ENCODE measurements at places on chromosomes 4 and X.

DNA sequence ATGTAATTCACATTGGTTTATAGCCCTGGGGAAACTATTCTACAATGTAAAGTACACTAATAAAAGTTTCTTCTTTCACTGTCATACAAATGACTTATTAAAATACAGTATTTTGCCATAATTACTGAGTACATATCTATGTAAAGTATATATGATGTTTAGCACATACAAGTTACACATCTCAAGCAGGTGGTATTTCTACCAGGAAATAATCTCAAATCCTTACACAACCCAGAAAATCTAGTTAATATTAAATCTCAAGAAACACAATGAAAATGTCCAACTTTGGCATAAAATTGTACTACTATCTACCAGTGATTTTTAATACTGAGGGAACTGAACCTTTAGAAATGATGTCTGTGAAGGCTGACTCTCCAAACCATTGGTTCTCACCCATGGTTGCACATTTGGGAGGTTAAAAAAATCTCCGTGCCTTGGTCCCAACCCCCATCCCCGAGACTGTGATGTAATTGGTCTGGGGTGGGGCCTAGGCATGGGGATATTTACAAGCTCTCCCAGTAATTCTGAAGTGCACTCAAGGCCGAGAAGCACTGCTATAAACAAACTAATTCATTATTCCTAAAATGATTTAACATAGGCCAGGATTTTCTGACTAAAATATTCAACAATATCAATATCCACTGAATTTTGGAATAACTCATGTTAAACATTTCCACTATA lies 27.6 kb downstream of the MAP3K15 start:
- no peak for DNase-seq

GRCh38 chr4:177696438-177696966 lies 254.3 kb upstream of the AGA start:
- DNase-seq: no peak

DNA sequence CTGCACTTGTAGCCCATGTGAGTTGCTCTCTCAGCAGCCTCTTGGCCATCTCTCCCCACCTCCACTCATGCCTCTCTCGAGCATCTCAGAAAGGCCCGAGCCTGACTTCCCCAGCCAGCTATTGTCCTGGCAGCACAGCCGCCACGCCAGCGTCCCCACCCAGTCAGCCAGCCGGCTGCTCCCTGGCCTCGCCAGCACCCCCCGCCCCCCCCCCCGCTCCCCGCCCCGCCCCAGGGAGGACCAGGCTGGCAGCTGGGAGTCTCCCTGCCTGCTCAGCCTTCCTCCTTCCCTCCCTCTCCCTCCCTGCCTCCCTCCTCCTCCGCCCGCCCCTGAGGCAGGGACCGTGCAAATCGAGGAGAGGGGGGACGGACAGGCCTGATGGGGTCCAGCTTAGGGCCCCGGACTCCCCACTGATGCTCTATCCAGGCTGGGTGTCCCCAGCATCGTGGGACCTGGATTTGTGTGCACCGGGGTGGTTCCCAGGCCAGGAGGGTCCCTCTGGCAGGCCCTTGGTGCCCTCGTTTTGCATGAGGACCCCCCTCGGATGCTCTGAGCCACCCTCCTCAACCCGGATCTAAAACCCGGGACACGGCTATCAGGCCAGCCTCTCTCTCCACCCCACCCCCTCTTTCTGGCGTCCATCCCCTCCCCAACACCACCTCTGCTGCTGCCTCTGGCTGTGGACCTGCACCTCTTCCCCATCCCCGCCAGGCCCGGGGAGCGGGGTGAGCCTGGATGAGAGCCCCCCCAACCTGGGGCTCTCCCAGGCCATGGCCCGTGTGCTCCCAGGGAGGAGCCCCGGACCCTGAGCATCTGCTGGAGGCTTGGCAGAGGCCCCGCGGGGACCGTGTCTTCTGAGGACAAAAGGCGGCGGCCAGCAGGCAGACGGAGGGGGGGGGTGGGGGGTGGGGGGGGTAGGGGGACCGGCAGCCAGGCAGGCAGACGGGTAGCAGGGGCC lies at the start of gene GPR173:
Gene GPR173 (plus strand): TSS at position 621 of the 958 bp plus-strand sequence. CDS start 27,833 bp downstream, outside the sequence.
- no peak for DNase-seq

- no peak for DNase-seq
Measured at GRCh38 chrX:41684138-41684537, 4.6 kb upstream of the GPR34 start.

- DNase-seq: no peak
Measured at GRCh38 chr4:139483000-139483399, 29.1 kb downstream of the RAB33B start.

GRCh38 chr4:25857403-25857802 lies 5.4 kb downstream of the SEL1L3 start:
- no peak for DNase-seq

DNA sequence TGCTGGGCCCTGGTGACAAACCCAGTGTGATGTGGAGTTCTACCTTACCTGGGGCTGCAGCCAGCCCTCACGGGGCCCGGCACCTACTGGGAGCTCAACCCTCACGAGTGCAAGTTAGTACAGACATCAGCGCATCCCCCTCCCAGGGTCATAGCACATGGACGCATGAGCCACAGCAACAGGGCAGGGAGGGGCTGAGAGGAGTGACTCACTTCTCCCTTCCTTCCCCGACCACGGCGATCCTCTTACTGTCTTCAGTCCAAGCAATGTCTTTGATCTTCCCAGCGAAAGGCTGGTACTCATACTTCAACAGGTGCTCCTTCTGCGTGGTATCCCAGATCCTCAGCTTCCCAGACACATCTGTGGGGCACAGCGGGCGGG lies 17.8 kb downstream of the WDR1 start:
- peak; percentile 51 for DNase-seq

DNA sequence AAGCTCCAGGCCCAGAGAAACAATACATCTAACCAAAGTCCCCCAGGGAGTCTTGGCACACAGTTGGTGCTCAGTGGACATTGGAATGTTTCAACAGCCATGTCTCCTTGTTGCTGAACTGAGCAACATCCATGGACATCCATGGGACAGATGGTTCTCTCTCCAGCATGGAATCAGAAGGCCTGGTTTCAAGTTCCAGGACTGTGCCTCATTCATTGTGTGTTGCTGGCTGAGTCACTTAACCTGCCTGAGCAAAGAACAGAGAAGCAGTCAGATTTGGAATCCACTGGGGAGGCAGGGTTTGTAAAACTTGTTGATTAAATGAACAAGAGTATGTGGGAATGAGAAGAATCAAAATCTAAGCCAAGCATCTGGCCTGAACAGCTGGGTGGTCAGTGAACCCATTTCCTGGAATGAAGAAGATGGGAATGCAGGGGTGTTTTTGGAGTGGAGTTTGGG lies 147.9 kb downstream of the CHIC2 start:
- no peak for DNase-seq

DNA sequence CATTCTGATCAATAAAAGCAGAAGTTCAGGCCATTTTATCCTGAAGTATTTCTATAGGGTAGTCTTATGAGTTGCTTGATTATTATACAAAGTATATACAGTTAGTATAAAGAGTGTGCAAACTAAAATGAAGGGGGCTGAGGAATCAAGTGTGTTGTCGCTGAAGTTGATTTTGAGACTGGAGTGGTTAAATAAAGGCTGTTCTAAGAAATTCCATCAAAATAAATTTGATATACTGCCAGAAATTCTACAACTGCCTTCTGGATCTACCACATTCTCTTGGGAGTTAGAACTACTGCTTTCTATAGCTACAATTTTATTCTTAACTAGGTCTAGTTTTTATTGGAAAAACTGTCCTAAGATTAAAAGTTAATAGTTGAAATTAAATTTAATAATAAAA lies 12.4 kb downstream of the EDNRA start:
- DNase-seq: no peak

DNA sequence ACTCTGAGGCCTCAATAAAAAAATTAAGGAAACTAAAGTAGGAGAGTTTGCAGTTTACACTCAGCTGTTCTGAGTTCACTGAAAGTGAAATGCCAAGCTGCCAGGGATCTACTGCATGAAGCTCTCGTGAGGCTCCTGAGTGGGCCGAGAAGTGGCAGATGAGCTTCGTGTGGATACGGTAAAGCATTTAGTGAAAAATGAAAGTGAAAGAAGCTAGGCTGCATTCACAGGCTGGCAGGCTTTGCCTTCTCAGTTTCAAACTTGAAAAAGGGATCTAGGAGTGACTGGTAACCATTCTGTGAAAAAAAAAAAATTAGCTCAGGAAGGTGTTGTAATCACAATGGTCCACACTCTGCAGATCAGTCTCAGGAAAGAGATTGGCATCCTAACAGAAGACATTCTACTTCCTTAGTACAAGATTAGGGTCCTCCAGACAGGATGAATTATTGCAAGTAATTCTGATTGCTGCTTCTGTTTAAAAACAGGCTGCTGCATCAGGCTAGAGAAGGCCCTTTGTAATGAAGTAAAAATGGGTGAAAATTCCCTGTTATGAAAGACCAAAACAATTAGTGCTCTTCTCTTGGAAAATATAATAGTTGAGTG lies 679.9 kb downstream of the RPA4 start:
- DNase-seq: peak; percentile 23

DNA sequence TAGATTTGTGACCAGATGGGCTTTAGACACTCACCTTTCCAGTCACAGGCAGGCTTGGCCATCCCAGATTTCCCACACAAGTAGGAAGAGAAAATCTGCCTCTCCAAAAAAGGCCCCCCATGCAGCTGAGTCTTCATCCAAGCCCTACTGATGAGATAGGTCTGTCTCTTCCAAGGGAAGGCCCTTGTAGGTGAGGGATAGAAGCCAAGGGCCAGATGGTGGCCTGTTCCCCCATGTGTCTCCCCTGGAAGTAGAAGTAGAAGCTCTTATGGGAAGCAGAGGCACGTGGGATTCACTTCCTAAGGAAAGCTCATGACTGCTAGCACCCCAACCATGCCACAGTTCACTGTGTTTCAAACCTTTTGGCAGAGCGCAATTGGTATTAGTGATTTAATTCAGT lies 81.5 kb downstream of the REPS2 start:
- no peak for DNase-seq

DNA sequence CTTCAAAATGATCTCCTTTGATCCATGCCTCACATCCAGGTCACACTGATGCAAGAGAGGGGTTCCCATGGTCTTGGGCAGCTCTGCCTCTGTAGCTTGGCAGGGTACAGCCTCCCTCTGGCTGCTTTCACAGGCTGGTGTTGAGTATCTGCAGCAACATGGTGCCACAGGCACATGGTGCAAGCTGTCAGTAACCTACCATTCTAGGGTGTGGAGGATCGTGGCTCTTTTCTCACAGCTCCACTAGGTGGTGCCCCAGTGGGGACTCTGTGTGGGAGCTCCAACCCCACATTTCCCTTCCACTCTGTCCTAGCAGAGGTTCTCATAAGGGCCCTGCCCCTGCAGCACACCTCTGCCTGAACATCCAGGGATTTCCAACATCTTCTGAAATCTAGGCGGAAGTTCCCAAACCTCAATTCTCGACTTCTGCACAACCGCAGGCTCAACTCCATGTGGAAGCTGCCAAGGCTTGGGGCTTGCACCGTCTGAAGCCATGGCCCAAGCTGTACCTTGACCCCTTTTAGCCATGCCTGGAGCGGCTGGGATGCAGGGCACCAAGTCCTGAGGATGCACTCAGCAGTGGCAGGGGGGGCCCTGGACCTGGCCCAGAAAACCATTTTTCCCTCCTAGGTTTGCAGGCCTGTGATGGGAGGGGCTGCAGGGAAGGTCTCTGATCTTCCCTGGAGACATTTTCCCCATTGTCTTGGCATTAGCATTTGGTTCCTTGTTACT lies 137.8 kb upstream of the NUDT6 start:
- no peak for DNase-seq

DNA sequence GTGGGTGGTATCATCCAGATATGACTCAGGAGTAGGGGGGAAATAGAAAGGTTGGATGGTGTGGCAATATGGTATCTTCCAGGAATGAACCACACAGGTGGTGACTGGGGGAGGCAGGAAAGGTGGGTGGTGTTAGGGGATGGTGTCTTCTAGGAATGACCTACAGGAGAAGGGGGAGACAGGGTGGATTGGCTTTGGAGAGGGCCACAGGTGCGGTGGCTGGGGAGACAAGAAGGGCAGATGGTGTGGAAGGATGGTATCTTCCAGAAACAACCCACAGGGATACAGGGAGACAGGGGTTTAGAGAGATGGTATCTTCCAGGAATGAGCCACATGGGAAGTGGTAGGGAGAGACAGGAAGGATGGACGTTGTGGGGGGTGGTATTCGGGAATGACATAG lies 64.0 kb downstream of the MAOA start:
- no peak for DNase-seq

- DNase-seq: no peak
Measured at GRCh38 chrX:153779891-153780677, 757 bp upstream of the SRPK3 start.

DNA sequence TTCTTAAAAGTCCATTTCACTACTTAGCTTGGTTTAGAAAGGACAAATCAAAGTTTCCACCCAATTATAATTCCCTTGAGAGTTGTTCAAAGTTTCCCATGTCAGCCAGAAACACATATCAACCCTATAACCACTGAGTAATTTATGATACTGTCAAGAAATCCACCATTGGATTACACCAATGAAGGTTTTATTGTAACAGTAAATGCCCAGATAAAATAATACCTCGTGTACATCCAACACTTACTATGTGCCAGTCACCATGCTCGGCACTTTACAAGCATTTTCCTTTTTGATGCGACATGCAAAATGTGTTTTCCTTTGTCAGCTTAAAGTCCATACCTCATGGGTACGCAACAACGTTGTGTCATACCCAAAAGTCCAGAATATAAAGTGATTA lies 64.0 kb downstream of the MID1 start:
- no peak for DNase-seq

DNA sequence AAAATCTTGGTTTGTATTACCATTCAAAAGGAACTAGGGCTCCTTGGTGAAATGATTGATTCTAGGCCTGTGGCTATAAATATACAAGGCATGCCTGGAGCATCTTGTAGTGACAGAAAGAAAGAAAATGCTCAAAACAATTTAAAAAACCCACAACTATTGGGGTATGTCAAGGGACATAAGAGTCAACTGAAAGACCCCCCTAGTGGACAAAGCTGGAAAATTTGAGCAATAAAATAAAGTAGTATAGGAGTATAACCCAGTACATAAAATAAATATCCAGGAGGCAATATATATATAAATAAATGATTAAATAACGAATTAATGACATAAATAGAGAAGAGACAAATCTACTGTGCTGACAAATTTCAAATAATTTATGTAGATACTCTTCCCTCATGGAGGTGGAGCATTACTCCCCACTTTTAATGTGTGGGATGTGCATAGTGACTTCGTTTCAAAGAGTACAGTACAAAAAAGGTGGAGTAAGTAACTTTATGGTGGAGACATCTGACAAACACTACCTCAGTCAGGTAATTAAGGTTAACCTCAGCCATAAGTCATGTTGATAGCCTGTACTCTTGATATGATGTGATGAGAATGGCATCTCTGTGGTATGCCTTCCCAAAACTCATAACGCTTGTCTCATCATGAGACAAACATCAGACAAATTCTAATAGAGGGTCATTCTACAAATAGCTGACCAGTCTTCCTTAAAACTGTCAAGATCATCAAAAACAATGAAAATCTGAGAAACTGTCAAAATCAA lies 185.0 kb upstream of the GLRA2 start:
- no peak for DNase-seq

- no peak for DNase-seq
Measured at GRCh38 chr4:47213539-47213938, 182.2 kb downstream of the GABRB1 start.
